ENCODE measurements at places on chromosomes 7 and 10. TPM values are rescaled to one million over a fixed set of nuclear protein-coding genes. Genes with fewer than 3 reads are reported as not detected.
A peak's percentile ranks its signal among the peaks of the same experiment; 100 is the strongest.

GRCh38 chr7:818031-818699, 14.1 kb upstream of the SUN1 start:
- DNase-seq: no peak
- no peak overlapping the region for H3K27ac ChIP-seq
- peaks cover 35% of the 10 kb centered on the region for H3K4me1 ChIP-seq
- H3K36me3 ChIP-seq: no peaks in the 10 kb centered on the region

DNA sequence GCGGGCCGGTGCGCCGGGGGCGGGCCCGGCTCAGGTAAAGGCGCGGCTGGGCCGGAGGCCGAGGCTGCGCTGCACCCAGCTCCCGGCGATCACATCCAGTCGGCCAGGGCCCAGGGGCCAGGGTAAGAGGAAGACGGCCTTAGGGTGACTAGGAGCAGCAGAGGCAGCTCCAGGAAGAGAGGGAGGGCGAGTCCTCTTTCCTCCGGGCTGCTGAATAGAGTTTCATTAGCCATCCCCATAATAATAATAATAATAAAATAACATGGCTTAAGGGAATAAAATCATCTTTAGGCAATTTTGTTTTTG, 44.8 kb upstream of the CDK1 start:
- no peaks in the 10 kb centered on the region for H3K36me3 ChIP-seq
- H3K4me1 ChIP-seq: peaks cover 10% of the 10 kb centered on the region
- peak overlapping the region; percentile 95 for H3K27ac ChIP-seq
- peak overlapping the region; percentile 70 for H3K4me3 ChIP-seq
- H3K27me3 ChIP-seq: no peaks in the 10 kb centered on the region

- DNase-seq: no peak
- no peak overlapping the region for H3K4me3 ChIP-seq
- H3K27ac ChIP-seq: no peak overlapping the region
Measured at GRCh38 chr7:150665089-150665748, 20.3 kb upstream of the GIMAP2 start.

The ZSWIM8 gene
- 91.5 TPM for total RNA-seq
